ENCODE measurements at places on chromosomes 6 and 20.
A peak's percentile ranks its signal among the peaks of the same experiment; 100 is the strongest.

- peak; percentile 60 for DNase-seq
Observed at GRCh38 chr6:170449835-170450753, 103.0 kb downstream of the PSMB1 start.

DNA sequence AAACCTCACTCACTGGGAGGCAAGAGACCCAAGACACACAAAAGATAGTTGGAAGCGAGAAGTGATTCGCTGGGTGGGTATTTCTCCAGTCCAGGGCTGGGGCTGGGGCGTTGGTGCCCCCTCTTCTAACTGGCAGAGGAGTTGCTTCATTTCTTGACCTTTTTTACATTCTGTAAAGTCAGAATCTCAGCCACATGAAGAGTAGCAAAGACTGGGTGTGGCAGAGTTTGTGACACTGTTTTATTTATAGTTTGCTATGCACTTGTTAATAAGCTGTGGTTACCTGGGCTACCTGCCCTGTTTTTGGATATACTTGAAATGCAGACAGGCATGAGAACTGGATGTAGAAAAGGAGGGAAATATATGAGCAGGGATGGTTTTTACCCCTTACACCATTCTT is 42.3 kb downstream of the IL20RA start:
- no peak for DNase-seq

GRCh38 chr20:48843057-48843806 is 15.4 kb upstream of the PREX1 start:
- DNase-seq = no peak

DNA sequence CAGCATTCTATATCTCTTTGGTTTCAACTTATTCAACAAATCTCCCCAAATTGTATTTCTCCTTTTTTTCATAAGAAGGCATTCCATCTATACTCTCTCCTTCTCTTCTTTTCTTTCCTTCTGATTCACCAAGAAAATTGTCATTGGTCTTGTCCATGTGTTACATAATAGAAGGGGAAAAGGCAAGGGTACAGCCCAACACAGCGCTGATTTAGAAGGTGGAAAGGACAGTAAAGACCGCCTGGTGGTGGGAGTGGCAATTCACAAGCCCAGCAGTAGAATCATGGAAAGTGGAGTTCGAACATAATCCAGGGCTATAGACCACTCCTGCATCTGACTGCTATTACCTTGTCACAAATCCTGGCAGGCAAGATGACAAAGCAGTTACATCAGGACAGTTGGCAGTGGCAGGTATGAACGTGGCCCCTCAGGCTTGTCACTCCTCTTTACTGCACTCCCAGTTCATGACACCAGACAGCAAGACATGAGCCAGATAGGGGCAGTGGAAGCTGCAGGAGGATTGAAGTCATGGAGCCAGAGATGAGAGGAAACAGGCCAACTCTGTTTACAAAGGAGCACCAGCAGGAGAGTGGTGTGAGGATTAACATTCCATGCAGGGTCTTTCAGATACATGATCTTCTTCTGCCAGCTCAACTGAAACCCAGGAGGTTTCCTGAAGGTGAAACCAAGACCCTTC is 2.1 kb upstream of the TNFAIP3 start:
- DNase-seq = peak; percentile 40

GRCh38 chr6:125277838-125278237 is 23.9 kb downstream of the HDDC2 start:
- no peak for DNase-seq

GRCh38 chr6:170292111-170292406 is 1.2 kb upstream of the DLL1 start:
- no peak for DNase-seq

DNA sequence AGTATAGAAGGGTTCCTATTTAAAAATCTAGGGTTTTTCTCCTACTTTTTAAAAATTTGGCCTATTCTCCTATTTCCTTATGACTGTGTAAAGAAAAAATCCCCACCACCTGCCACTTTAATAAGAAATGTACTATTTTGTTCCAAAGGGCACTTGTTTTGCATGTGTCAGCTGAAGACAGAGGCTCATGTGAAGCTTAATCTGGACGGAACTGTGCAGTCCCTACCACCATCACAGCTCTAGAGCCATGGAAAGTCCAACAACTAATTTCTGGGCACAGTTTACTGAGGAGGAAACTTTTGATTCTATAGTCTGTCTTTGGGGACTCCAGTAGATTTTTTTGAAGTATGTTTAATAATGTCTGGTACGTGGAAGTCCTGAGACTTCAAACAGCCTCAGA is 60.0 kb upstream of the AHI1 start:
- DNase-seq = no peak

DNA sequence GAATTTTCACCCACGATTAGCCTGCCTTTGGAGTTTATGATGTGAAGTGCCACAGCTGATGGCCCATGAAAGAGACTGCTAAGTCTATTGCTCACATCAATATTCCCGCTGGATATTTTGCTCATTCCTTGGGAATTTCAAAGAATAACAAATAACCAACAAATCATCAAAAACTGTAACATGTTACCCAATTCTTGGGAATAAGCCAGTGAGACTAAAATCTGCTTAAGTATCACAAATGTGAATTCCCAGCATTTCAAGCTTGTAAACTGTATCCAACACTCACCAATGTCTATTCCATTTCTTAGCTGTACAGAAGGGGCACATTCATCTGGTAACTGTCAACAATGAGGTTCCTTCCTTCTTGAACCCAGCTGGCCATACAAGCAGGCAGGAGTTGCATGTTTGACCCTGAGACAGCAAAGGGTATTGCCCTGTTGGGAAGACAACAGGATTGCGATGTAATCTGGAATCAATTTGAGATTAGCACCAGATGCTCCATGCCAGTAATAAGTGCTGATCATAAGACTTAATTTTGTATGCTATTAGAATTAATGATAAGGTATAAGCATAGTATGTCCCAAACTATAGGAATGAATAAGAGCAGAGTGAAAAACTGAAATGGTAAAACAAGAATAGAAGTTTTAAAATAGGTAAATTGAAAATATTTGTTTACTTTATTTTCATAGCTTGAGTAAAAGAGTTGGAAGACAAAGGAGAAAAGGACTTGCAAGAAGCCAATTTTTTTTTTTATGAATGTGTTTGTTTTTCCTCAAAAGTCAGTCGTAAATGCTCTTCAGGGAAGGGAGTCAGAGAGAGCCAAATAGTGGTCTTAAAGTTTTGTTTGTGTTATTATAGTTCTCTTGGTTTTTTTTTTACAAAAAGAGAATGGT is 58.8 kb downstream of the RSPO3 start:
- DNase-seq = no peak

GRCh38 chr6:45661661-45662060 is 283.9 kb upstream of the SUPT3H start:
- no peak for DNase-seq

GRCh38 chr20:35934050-35934449 is 20.3 kb downstream of the SCAND1 start:
- DNase-seq = peak; percentile 58
